Mucosa of descending colon (tissue), 3 donors: ENCODE measurements at places on chromosomes 1 and 21. TPM values are rescaled to one million over a fixed set of nuclear protein-coding genes. Genes with fewer than 3 reads are reported as not detected.

LTN1 gene
- 30.9 TPM for total RNA-seq

PRDX1 gene
- total RNA-seq = 306 TPM

DNAJB4 gene
- 15.8 TPM for total RNA-seq

PGLYRP4 gene
- not detected for total RNA-seq

PTGFR gene
- total RNA-seq = 0.49 TPM

SH2D1B gene
- total RNA-seq = 0.93 TPM

GRCh38 chr21:39182016-39182415 is 1.2 kb downstream of the PSMG1 start:
- no peak for DNase-seq

GRCh38 chr21:43012596-43012995 is 38.2 kb downstream of the PKNOX1 start:
- no peak for DNase-seq

- DNase-seq = no peak
Observed at GRCh38 chr21:33281096-33281652, 15.0 kb downstream of the IL10RB start.

- no peak for DNase-seq
Observed at GRCh38 chr1:87474098-87474497, 145.4 kb downstream of the LMO4 start.

DNA sequence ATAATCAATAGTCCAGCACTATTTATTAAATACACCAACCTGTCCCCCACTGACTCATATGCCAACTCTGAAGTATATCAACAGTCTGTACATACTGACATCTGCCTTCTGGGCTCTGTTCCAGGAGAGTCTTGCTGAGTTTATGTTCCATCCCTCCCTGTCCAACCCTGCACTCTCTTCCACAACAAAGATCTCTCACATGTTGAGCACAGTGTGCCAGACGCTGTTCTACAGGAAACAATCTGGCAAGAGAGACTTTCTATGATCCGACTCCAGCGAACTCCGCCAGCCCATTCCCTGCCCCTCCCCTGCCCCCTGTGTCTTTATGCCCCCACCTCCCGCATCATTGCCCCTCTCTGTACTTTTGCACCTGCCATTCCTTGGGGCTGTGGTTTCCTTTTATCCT is 3.4 kb downstream of the LACTBL1 start:
- DNase-seq = peak; percentile 74

- no peak for DNase-seq
Observed at GRCh38 chr1:154157520-154158306, 2.8 kb upstream of the NUP210L start.

DNA sequence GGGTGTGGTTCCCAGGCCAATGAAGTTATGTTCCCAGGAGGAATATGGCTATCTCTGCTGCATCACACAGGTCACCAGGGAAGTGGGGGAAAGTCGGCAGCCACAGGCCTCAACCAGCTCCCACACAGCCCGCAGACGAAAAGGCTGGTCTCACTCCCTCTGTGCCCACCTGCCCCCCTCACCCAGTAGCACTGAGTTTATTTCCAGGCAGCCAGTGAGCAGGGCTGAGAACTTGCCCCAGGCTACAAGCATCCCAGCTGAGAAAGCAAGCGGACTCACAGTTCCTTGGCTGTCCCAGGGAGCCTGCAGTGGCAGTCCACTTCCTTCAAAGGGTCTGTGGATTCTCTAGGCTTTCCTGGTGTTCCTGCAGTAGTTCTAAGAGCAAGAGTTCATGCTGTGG is 68.9 kb downstream of the SLC5A9 start:
- DNase-seq = no peak

DNA sequence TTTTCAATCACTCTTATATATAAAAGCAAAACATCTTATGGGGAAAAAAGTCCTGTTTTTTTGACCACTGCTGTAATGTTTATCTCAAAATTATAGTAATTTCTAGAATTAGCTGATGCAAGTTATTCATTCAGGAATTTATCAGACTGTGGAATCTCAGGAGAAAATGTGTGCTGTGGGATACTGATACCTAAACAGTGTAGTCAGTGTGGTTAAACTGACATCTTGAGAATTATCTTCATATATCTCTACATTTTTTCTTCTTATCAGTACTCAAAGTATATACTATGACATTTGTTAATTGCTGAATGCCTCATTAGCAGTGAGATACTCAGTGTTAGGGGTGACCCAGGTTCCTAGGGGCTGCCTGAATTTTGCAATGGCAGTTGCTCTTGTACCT is 839.3 kb downstream of the KCNT2 start:
- no peak for DNase-seq
